Stimulated activated CD8-positive, alpha-beta memory T cell treated with anti-CD3 and anti-CD28 coated beads, Interleukin-15, amount 100 ng/mL, for 48 hours (primary cell): ENCODE measurements at places on chromosomes 6 and 20.

DNA sequence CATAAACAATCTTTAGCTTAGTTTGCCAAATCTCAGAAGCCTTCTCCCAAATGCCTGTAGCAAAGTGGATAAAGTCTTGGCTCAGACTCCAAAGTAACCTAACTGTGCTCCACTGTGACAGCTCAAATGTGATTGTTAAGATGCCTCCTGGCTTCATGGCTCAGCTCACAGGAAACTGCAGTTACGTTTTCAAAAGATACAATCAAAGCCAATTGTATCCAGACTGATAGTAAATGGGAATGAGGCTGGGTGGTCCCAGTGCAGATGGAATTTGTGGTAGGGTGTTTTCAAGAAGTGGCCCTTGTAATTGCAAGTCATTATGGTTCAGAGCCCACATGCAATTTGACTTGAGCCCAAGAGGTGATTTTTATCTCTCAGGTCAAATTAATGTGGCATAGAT lies 151.2 kb upstream of the TAB2 start:
- no peak for DNase-seq

DNA sequence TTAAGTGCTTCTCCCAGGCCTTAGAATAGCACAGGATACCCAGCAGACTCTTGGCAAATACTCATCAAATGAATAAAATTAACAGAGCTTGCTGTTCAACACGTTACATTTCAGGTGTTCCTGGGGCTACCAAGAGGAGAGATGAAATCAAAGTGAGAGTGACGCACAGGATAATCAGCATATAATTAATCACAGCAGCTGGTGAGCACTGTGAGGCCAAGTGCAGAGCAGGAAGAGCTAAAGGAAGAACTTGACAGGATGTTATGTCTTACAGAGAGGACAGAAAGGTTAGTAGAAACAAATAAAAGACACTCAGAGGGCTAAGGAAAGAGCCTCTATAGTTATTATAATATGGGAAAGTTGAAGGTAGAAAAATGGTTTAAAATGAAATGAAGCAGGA lies 8.8 kb downstream of the PPIL1 start:
- DNase-seq = no peak

GRCh38 chr6:20173833-20174792 lies 38.2 kb downstream of the MBOAT1 start:
- no peak for DNase-seq

GRCh38 chr6:90146921-90147649 lies 149.6 kb downstream of the BACH2 start:
- DNase-seq = no peak

DNA sequence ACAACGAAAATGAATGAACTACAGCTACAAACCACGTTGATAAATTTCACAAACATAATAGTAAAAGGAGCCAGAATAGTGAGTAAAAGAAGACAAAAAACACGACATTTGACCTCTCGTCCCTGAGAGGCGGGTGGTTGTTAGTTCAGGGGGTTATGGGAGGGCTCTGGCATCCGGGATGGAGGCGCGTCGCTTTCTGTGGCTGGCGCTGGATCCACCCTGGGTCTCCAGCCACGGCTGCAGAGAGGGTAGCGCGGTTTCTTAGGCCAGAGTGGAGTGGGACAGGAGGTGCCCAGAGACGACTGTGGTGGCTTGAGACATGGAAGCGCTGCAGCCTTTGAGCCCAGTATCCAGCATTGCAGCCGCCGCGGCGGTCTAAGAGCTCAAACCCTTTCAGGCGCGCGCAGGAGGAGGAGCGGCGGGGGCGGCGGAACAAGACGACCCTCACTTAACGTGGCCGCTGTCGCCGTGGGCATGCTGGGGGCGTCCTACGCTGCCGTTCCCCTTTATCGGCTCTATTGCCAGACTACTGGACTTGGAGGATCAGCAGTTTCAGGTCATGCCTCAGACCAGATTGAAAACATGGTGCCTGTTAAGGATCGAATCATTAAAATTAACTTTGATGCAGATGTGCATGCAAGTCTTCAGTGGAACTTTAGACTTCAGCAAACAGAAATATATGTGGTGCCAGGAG lies 3.7 kb upstream of the ZSCAN23 start:
- DNase-seq = no peak

DNA sequence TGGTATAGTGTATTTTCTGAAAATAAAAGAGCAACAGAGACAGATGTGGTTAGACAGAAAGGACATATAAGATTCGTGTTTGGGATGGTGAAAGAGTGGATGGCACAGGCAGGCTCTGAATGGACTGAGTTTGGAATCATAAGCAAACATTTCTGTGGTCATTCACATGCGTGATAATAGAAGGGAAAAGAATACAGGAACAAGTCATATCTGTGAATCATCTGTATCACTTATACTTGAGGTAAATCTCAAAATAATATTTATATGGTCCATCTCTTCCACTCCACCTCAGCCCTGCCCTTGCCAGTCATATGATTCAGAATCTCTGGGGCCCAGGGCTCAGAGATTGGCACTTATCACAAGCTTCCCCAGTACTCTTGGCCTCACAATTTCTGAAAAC lies 535.1 kb downstream of the BCKDHB start:
- DNase-seq = no peak

DNA sequence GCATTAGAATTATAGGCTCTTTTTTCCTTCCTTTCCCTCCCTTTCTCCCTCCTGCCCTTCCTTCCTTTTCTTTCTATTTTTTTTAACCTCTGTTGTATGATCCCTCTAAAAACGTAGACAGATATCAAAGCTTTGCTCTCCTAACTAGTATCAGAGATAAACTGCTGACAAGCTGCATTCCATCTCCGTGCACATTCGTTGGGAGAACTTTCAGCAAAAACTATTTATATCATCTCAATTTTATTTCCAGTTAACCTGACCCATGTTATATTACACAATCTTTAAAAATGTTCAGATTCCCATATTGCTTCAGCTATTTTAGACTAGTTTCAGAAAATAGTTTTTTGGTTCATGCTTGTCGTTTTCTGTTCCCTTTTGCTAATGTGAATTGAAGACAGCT lies 47.3 kb downstream of the RNF217 start:
- no peak for DNase-seq

DNA sequence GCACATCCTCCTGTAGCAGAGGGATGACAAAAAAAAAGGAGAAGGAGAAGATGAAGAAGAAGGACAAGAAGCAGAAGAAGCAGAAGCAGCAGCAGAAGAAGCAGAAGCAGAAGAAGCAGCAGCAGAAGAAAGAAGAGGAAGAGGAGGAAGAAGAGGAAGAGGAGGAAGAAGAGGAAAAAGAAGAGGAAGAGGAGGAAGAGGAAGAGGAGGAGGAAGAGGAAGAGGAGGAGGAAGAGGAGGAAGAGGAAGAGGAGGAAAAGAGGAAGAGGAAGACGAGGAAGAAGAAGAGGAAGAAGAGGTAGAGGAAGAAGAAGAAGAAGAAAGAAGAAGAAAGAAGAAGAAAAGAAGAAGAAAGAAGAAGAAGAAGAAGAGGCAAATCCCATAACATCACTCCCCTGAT lies 35.0 kb upstream of the AHI1 start:
- no peak for DNase-seq

DNA sequence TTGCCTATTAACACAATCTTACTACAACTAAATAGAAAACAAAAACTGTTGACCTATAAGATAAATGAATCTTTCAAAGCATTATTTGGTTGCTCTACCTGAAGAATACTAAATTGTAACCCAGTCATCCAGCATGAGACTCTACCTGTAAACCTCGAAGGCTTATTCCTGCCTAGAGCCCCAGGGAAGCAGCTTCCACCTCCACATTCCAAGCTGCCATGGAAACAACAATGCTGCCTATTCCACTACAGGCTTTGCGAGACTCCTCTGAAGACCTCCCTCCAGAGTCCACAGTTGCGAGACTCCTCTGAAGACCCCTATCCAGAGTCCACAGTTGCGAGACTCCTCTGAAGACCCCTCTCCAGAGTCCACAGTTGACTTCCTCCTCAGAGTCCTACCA lies 15.7 kb downstream of the GMDS start:
- no peak for DNase-seq

DNA sequence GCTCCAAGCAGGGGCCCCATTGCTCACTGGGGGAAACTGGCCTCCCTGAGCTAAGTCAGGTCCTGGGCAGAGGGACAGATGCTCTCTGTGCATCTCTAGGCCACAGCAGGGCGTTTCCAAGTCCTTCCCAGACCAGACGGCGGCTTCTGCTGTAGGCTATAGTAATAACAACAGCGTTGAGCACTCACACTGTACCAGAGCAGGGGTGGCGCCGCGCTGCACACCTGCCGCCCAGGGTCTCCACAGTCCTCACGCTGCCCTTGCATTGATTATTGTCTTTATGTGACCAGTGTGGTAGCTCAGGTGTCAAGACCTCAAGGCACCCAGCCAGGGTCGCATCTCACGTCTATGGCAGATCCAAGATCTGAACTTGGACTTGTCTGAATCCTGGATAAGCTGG lies 14.9 kb upstream of the CCN5 start:
- no peak for DNase-seq

- DNase-seq = no peak
Measured at GRCh38 chr20:39036851-39037250, 74.7 kb downstream of the DHX35 start.

GRCh38 chr6:124303971-124304370 lies 500.3 kb downstream of the NKAIN2 start:
- no peak for DNase-seq

- no peak for DNase-seq
Measured at GRCh38 chr6:106924694-106925523, 49.6 kb downstream of the CD24 start.

DNA sequence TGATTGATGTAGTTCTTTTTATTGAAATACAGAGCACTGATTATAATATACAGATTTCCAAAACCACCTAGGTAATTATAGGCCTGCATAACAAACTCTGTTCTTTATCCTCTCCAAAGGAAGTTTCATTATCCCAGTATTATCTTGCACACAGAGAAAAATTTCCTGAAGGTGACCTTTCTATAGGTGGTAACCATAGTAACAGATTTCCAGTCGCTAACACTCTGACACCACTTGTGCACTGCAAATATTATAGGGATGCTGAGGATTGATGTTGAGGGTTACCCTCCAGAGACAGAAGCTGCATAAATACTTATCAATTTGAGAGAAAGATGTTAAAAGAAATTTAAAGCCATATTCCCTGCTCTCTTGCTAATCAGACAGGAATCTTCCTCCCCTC lies 274.5 kb upstream of the NRSN1 start:
- DNase-seq = no peak

DNA sequence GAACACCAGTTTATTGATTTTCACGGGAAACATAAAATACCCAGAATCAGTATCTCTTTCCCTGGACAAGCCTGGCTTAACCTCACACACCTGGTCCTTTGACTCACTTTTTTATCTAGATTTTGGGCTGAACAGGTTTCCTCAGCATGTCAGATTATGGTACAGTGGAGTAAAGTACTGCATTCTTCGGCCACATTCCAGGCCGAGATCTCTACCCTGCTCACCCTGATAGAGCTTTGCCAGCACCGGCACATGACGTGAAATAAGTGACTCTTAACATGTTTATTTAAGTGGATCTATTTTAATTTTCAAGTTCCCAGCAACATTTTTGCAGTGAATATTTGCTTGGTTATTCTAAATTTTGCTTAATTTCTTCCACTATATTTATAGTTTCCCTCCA lies 79.0 kb upstream of the POPDC3 start:
- DNase-seq = no peak

GRCh38 chr6:87408721-87409155 lies 966 bp downstream of the CFAP206 start:
- DNase-seq = no peak

GRCh38 chr6:71454056-71454455 lies 165.4 kb downstream of the OGFRL1 start:
- no peak for DNase-seq

DNA sequence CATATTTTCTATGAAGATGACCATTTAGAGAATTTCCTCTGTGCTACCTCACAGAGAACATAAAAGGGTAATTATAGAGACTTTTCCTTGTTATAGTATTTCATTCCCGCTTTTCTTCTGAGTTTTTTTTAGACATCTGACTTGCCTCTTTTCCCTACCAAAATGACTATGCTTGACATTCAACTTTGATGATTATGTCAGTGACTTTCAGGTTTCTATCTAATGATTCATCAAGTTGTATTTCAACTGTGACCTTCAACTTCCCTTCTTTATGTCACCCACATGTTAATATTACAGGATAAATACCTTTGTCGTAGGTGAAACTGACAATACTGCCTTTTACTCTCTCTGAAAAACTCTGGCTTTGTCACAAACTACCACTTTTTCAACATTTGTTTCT lies 95.3 kb downstream of the MLIP start:
- DNase-seq = no peak

DNA sequence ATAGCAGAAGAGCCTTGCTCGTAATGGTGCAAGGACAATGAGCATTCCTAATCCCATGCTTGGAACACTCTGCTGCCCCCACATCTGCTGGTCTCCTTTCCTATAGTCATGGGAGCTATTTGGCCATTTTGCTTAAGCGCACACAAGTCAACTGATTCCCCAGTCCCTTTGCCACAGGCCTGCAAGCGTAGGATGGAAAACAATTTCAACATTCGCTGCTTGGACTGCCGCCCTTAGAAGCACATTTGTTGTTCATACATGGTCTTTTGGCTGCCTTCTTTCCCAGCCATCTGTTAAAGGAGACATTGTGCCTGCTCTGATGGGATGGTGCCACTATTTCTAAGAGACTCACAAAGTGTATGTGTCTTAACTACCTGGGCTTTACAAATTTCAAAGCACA lies 96.9 kb downstream of the RFX6 start:
- DNase-seq = no peak

DNA sequence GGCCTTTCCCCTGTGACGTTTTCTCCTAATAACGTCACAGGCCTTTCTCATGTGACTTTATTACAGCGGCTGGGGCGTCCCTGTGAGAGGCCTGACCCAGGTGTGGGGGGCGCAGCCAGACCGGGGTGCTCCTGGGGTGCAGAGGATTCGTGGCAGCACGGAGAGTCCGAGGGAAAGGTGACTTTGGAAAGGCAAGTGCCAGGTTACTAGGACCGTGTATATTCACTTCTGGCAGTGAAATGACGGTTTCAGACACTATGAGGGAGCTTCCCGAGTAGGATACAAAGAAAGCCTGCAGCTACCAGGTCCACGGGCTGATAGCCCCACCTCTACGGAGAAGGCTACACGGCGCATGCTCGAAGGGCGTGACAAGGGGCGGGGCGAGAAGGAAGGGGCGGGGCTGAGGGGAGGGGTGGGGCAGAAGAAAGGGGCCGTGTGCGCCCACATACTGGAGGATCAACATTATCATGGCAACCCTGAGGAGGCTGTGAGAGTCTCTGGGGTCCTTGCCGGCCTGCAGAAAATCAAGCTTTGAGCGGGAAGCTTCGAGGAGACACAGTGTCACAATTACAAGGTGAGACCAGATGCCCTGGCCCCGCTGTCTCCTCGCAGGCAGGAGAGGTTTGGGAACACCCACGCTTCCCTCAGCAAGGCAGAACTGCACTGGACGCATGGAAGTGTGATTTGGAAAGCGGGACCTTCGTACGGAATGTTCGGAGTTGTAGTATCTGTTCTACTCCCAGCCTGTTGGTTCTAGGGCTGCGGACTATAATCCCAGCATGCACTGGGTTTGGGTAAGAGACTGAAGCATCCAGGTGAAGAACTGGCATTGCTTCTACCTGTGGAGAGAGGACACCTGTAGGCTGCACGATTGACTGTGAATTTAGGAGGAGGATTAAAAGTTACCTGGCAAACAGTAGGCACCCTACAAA lies 54.4 kb upstream of the ZNF337 start:
- no peak for DNase-seq

GRCh38 chr20:6081236-6081635 lies 27.4 kb upstream of the LRRN4 start:
- DNase-seq = no peak

- DNase-seq = no peak
Measured at GRCh38 chr20:14449323-14449722, 111.9 kb upstream of the FLRT3 start.
